ENCODE measurements at places on chromosomes 11 and 22. TPM values are rescaled to one million over a fixed set of nuclear protein-coding genes. Genes with fewer than 3 reads are reported as not detected.

Gene MMP12
- 0.04 TPM for total RNA-seq

Gene ZNRD2
- 79.3 TPM for total RNA-seq

Gene NXPE4
- total RNA-seq = not detected

Gene OR52M1
- total RNA-seq = not detected

Gene FGF3
- not detected for total RNA-seq

Gene PPP6R2
- 11.9 TPM for total RNA-seq

Gene MYEOV
- 104 TPM for total RNA-seq

Gene SLC22A8
- total RNA-seq = not detected

Gene RAB36
- 7.7 TPM for total RNA-seq
